ENCODE measurements at places on chromosomes 1 and 21.

DNA sequence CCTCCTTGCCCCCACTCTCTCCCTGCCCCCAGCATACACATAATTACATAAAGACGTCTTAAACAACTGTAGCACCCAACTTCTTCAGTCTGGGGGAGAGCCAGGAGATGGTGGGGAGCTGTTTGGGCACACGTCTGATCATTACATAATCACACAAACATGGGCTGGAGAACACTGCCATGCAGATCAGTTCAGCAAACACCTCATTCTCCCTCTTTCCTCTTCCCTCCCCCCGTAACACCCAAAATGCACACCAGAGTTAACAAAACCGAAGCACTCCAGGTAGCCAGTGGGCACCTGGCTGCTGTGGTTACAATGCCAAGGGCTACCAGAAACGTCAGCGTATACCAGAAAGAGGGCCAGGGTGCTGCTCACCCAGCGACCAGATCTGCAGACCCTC is 1.6 kb downstream of the HIVEP3 start:
- DNase-seq: no peak

DNA sequence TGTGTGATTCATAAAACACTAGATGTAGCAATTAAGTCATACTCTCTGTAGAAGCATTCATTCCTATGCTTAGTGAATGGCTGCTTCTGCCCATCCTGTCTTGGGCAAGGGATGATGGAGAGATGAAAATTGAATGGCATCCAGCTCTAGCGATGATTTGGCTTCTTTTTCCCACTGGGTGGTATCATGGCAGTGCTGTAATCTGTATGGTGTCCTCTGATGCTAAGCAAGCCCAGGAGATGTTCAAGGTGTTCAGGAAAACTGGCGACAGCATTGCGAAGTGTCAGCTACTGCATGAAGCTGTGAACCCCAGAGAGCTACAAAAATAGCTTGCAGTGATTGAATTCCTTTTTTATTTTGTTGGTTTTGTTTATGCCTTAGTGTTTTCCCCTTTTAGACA is 48.9 kb upstream of the LEPR start:
- no peak for DNase-seq

GRCh38 chr21:25186273-25186672 is 421.0 kb downstream of the MRPL39 start:
- DNase-seq: no peak

DNA sequence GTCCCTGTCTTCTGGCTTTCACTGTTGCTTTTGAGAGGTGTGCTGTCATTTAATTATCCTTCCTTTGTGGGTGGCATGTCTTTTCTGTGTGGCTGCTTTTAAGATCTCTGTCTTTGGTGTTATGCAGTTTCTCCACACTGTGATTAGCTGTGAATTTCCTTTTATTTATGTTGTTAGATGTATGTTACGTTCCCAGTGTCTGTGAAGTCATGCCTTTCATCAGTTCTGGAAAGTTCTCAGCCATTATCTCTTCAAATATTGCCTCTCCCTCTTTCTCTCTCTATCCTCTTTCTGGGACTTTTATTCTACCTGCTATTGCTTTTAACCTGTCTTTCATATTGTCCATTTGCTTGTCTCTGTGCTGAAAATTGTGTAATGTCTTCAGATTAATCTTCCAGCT is 21.0 kb upstream of the CSF3R start:
- DNase-seq: no peak

GRCh38 chr1:230037261-230037660 is 29.8 kb upstream of the GALNT2 start:
- DNase-seq: no peak

GRCh38 chr1:201711811-201712210 is 117.1 kb upstream of the IPO9 start:
- no peak for DNase-seq

GRCh38 chr1:40318970-40319621 is 2.0 kb upstream of the COL9A2 start:
- no peak for DNase-seq

GRCh38 chr1:201218409-201218808 is 27.8 kb downstream of the IGFN1 start:
- DNase-seq: no peak

DNA sequence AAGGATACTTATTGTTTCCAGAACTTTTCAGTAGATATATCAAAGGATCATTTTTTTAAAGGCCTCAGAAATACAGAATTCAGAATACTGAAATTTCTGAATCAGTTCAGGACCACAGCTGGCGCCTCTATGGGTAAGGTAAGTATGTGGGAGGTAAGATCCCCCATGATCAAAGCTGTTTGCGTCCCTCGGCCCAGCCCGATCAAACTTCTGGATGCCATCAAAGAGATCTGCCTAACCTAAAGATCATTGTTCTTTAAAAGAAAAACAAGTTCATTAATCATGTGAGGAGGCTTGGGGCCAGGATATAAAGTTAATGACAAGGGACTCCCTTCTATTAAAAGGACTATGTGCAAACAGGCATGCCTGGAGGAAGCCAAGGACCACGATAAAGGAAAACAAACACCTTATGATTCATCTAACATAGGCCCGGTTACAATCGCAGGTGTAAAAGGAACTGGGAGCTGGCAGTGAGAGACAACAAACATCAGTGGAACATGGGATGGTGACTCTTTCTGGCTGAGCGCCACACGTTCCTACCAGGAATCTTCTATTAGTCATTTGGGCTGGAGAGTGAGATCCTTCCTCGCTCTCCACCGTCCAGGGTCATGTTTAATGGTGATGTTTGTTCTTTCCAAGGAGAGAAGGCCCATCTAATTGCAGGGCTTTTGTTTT is 2.8 kb upstream of the BACE2 start:
- no peak for DNase-seq

DNA sequence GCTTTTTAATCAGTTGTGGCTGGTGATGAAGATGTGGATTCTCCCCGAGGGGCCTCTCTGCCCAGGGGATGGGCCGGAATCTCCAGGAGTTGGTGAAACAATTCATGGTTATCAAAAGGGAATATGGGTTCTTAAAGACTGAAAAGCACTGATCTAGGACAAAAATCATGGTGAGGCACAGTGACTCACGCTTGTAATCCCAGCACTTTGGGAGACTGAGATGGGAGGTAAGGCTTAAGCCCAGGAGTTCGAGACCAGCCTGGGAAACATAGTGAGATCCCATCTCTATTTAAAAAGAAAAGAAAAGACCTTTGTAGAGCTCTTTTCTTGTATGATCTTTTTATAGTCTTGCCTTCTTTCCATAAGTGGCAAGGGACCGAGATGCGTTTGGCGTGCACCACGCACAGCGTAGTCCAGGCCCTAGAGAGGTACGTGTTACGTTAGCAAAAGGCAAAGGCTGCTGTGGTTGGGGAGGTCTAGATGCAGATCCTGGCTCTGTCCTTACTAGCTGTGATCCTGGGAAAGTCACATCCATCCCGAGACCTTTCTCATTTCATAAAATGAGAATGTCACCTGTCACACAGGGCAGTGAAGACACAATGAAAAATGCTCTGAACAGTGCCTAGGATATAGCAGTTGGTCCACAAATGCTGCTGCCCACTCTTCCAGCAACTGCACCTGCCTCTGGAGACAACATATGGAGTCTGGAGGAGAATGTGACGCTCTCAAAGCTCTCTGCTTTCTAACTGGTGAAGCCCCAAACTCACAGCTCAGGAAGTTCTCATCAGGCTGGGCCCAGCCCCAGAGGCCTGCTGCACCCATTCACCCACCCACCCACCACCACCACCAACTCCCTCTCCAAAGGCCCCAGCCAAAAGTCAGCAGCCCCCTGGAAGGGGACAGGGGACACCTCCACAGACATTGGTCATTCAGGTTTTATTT is 54.8 kb downstream of the KIF21B start:
- DNase-seq: no peak

GRCh38 chr1:27650539-27651175 is 15.7 kb upstream of the FGR start:
- DNase-seq: no peak

DNA sequence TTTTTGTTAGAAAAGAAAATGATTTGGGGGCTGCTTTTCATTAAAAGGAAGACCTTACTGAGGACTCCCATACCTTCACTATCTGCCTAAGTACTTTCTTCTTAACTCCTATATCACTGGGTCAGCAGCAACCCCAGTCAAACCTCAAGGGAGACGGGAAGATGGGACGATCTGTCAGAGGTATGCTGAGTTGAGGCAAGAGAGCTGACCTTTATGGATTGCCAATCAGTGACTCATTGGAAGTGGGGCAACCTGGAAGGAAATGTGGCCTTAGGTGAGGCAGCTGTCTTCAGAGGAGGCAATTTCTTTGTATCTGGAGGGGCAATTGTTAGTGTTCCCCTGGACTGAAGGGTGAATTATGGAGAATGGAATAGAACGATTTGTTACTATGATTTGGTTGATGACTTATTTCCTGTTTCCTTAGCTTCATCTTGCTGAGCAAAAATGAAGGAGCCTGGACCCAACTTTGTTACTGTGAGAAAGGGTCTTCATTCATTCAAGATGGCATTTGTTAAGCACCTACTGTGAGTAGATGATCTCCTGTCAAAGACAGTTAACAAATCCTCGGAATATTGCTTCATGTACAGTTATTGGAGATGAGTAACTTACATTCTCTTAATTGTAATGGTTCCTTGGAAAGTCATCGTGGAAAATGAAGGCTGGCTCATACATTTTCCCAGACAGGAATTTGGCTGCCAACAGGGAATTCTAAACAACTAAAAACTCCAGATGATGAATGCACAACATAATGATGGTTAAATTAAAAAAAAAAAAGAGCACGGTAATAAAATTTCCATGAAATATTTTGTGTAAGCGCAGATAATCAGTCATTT is 134.7 kb upstream of the KCNJ15 start:
- DNase-seq: no peak

DNA sequence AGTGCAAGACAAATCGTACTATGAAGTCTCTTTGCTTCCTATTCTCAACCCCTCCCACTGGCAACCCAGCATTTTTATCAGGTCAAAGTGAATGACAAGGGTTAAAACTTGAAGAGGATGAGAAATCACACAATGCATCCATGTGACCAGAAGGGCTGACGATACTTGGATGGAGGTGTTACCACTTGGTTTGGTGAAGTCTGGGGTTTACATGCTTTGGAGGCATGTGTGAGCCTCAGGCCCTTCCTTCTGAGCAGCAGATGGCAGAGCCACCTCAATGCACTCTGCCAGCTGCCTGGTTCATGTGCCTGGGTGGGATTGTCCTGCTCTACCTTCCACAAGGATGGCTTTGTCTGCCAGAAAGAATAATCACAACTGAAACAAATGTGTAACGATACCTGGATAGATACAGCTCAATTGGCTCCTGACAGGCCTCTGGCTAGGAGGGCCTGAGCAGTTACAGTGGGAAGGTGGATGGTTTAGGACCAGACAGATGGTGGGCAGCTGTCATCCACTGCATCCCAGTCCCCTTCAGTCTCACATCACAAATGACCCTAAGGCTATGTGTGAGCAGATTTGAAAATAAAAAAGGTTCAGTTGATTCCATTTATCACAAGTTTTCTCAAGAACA is 51.5 kb upstream of the CNIH3 start:
- no peak for DNase-seq

- no peak for DNase-seq
These were observed 177.0 kb downstream of the CLIC6 start for GRCh38 chr21:34845521-34846451.

DNA sequence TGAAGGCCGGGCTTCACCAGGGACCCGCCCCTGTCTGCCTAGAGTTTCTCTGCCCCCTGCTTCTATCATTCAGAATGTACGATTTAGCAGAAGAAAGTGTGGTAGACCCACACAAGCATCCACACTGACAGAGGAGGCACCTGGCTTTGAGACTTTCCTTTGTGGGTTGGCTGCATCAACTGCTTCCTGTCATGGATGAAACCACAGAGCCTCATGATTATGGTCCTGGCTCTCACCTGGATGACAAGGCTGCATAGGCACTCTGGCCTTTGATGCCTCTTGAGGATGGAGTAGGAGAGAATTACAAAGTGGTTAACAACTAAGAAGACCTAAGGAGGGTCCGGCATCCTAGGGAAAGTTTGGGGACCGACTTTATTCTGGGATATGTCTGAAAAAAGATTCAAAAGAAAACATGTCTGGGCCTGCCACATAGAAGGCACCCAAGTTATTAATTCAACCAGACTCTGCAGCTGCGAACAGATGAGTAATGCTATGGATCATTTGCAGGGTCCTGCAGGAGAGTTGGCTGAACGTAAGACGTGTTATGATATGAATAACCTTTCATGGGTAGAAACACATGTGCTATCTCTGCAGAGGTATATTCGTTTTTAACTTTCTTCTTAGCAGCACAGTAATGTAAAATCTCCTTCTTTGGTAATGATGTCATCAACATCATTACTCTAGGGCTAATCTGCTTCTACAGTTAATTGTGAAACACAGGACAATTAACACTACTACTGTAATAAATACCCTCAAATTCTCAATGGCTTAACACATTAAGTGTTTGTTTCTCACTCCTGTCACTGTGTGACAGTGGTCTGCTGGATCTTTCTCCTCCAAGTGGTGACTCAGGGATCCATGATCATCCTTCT is 136.2 kb downstream of the SLC35F3 start:
- DNase-seq: no peak

DNA sequence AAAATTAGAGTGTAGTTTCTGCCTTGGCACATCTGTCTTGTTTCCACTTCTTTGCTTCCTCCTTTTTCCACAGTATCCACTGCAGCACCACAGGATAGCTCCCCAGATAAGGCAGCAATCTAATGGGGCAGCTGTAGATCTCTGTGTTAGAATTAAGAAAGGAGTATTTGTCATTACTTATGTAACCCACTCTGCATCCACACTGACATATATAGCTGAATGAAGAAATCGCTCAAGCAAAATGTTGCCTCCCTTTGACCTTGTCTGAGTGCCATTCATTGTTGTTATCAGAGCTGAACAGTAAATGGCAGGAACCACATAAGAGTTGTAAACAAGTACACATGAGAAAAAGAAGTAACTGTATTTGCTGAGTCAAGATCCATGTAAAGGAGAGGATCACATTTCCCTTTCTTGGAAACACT is 45.9 kb upstream of the DPH5 start:
- DNase-seq: no peak

DNA sequence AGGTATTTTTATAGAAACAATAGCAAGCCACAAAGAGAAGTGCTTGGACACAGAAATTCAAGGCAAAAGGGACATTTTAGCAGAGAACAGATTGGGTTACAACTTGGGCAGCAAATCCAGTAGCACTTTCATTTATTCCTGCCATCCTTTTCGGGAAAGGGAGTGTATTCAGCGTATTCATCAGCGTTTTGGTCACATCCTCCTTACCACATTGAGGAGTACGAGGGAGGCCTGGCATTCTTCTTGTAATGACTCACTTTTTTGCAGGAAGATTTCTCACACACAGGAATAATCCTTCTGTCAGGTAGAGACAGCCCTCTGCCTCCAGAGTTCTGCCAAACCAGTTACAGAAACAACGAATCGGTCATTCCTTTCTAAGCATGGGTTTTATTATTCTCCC is 18.1 kb upstream of the FAM78B start:
- no peak for DNase-seq

DNA sequence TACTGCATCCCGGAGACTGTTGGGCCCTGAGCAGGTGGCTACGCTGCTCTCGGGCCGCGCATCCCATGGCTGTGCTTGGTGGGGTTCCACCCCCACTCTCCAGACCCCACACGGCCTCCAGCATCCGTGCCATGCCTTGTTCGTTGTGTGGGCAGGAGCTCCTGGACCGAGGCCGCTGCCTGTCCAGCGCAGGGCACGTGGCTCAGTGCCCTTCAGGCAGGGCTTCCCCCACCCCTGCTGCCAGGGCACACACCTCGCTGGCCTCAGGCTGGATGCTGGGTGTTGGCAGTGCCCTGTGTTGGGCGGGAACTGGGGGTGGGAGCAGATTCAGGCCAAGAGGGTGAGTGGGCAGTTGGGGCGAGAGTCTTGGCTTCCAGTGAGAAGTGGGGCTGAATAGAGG is 9.9 kb downstream of the PRKCZ start:
- no peak for DNase-seq

Measured in effector CD4-positive, alpha-beta T cell (primary cell).